ENCODE measurements at places on chromosomes 7 and 10.

GRCh38 chr10:93718937-93719725 lies 16.7 kb upstream of the FRA10AC1 start:
- DNase-seq = no peak

DNA sequence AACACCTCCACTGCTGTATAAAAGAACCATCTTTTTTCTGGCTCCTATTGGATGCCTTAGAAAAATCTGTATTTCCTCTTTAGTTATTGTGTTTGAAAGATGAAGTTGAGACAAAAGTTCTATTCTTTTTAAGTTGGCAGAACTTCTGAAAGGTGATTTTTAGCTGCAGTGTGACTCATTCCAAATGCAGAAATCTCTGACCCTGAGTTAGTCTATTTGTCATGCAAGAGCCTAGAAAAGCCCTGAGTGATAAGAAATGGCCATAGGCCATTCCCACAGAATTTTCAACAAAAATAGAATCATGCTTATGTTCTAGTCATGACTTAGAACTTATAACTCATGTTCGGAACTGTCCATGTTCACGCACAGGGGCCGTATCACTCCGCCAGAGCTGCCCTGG lies 89.1 kb downstream of the EGFR start:
- no peak for DNase-seq

GRCh38 chr7:91263384-91264045 lies 718 bp upstream of the FZD1 start:
- no peak for DNase-seq

GRCh38 chr10:64345856-64346255 lies 824.7 kb downstream of the REEP3 start:
- DNase-seq = no peak

- DNase-seq = no peak
Observed at GRCh38 chr7:21640105-21640504, 97.3 kb downstream of the DNAH11 start.

DNA sequence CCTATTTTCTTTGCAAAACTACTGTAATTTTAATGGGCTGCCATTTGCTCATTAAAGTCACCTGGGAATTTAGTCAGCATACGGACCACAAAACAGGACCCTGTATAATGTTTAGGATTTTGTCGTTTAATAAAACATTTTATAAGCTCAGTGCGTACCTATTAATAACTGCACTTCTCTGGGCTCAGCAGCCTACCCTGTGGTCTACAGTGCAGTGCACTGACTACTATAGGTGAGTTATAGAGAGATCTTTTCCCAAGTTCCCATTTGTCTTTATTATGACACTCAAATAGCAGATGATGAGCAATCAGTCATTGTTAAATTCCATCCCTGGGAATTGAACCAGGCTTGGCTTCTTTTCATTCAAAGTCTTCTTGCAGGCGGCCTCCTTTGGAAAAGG lies 433.4 kb upstream of the NFE2L3 start:
- DNase-seq = no peak

DNA sequence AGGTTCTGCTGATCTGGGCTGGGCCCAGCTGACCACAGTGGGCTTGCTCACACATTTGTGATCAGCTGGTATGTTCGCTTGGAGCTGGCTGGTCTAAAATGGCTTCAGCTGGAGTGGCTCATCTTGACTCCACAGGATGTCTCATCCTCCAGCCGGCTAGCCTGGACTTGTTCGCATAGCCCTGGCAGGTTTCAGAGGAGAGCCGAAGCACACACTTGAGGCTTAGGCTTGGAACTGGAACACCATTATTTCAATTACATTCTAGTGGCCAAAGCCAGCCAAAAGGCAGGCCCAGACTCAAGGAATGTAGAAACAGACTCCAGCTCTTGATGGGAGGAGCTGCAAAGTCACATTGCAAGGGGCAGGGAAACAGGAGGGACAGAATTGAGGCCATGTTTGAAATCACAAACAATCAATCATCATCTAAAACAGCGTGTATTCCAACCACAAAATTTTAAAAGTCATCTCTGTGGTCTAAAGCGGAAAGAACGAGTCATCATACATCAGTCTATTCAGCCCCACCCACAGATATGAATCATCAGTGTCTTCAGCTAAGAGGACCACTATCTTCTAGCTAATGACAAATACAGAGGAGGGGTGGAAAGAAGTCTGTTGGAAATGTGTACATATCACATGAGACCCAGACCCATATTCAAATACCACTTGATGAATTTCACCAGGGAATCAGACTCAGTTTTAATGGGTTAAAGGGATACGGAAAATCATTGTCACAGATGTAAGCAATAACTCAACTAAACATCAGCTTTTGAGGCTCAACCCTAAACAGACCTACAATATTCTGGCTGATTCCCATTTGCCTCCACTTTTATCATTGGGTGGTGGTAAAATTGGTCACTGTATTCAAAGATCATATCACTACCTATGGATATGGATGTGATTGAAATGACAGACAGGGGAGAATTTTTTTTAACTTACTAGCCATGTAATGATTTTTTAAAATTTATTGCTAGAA lies 139.0 kb upstream of the MKLN1 start:
- peak; percentile 44 for DNase-seq

- DNase-seq = no peak
Observed at GRCh38 chr7:66627881-66628360, 760 bp upstream of the KCTD7 start.

GRCh38 chr10:118955951-118956801 lies 73.3 kb upstream of the NANOS1 start:
- DNase-seq = no peak

- no peak for DNase-seq
Observed at GRCh38 chr7:130303551-130303950, 10.6 kb downstream of the CPA4 start.

DNA sequence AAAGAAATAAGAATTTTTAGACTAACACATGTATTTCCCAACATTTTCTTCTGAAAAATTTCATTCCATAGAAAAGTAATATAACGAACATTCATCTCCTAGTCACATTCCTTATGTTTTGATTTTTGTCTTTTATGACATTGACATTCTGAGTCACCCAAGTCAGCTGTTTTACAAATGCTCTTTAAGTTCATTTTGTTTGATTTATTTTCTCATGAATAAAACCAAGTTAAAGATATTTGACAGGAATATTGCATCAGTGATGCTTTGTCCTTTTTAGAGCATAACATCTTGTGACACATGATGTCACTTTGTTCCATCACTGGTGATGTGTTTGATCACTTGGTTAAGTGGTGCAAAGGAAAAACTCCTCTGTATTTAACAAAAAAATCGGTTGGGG lies 48.4 kb downstream of the HGF start:
- no peak for DNase-seq

GRCh38 chr7:85529831-85530230 lies 343.0 kb upstream of the SEMA3D start:
- no peak for DNase-seq

DNA sequence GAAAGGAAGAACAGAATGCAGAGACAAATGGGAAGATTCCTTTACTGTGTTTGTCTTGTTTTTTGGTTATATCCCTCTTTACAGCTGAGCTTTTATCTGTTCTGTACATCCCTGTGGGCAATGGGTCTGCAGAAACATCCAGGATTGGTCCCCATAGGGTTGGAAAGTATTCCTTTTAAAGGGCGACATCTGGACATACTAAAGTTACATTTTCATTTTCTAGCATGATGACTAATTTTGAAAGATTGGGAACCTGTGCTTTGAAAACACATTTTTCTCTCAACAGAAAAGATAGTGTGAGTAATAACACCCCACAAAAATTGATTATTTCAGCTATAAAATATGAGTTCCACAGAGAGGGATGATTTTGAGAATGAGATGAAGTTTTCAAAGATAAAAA lies 435.8 kb downstream of the GPAM start:
- DNase-seq = no peak

DNA sequence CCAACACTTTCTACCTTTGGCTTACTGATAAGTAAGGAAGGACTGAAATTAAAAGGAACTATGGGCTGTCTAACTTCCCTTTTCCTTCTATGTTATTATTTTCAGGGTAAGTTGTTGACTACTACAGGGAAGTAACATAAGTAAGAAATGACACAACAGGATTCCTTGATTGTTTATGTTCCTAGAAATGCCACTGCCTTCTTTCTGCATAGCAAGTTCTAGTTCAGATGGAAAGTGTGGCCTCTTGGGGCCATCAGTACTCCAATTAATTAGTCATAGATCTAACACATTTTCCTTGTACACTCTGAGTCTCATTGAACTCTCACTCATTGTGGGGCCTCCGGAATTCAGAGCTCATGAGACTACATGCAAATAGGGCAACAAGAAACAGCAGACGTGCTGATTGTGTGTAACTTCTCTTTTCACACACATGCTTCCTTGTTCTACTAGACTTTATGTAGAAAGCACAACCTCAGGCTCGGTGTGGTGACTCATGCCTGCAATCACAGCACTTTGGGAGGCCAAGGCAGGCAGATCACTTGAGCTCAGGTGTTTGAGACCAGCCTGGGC lies 35.3 kb upstream of the HIBADH start:
- DNase-seq = no peak

DNA sequence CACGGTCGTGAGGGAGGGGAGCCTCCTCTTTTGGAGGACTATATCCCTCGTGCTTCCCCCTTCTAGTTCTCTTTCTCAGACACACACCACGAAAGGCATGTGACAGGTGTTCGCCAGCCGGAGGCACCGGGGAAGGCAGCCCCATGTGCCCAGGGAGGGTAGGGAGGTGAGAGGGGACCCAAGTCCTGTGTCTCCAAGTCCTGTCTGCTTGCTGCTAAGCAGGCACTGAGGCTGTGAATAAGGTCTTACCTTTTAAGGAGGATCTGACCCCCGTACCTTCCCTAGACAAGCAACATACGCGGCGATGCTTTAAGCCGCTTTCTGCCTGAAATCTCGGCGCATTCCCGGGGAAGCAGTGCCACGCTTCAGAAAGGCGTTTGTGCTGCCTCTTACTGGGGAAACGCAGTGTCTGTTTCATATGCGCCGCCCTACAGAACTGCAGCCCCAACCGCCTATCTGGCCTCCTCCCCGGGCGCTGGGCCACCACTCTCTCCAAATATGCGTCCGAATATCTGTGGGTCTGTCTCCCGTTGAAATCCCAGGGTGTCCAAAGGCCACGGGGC lies 770 bp downstream of the PLXNA4 start:
- no peak for DNase-seq

GRCh38 chr10:111379534-111380187 lies 302.8 kb downstream of the ADRA2A start:
- no peak for DNase-seq

DNA sequence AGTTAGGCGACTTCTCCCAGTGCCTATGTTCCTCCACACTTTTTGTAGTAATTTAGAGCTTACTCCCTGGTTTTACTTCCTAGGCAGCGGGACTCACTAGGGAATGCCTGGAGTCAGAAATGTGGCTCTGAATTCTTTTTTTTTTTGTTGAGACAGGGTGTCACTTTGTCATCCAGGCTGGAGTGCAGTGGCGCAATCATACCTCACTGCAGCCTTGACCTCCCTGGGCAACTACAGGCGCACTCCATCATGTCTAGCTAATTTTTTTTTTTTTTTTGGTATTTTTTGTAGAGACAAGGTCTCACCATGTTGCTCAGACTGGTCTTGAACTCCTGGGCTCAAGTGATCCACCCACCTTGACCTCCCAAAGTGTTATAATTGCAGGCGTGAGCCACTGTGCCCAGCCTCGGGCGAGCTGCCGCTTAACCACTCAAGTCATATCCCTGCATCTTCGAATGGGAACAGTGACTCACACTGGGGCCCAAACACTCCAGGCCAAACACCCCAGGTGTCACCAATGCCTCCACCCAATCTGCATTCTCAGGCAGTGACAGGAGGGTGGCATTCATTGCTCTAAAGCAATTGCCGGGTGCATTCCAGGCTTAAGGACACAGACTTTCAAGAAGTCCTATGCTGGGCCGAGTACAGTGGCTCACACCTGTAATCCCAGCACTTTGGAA lies 19.6 kb downstream of the RGS10 start:
- no peak for DNase-seq

- no peak for DNase-seq
Observed at GRCh38 chr7:156903232-156903909, 10.4 kb upstream of the LMBR1 start.

Measured in stimulated activated CD4-positive, alpha-beta T cell treated with anti-CD3 and anti-CD28 coated beads, Interleukin-2, amount 100 ng/mL, for 4 hours (primary cell).